SK-N-SH (cell line): ENCODE measurements at places on chromosomes 1 and 21.

GRCh38 chr1:2611031-2611501 lies 21.8 kb downstream of the MMEL1 start:
- peak; percentile 93 for DNase-seq

DNA sequence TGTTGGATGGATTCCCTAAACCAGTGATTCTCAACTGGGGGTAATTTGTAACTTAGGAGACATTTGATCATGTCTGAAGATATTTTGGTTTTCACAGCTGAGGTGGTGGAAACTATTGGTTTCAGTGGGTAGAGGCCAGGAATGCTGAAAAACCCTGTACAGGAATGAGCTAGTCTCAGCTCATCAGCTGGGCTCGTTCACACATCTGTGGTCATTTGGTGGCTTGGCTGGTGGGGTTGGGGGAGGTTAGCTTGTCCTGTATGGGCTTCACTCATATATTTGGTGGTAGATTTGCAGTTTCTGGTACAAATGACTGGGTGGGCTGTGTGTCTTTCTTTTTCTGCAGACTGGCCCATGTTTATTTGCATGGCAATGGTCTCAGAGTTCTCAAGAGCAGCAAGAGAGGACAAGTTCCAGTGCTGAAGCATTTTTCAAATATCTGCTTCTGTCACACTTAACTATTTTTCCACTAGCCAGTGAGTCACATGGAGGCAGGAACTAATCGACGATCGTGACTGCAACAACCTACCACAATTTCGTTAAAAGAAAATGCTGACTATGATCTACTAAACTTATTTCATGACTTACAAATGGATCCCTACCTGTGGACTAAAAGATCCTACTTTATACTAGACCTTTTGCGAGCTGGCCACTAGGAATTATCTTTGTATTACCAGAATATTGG lies 321.7 kb upstream of the PLXNA2 start:
- no peak for DNase-seq

GRCh38 chr1:88088481-88088880 lies 595.6 kb upstream of the PKN2 start:
- DNase-seq = no peak

DNA sequence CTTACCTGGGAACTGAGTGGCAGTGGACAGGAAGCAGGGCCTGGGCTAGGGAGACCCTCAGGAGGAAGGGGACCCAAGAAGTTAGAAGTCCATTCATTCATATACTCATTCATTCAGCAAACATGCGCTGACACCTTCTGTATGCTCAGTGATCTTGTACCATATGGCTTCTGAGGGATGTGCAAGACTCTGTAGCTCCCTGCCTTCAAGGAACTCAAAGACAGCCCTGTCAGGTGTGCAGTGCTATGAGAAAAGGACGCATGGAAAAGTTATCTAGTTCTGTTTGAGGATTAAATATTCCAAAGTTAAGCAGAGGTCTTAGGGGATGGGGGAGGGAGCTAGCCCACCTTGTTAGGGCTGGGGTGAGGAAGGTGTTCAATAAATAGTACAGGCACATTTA lies 12.5 kb downstream of the DMAP1 start:
- no peak for DNase-seq

DNA sequence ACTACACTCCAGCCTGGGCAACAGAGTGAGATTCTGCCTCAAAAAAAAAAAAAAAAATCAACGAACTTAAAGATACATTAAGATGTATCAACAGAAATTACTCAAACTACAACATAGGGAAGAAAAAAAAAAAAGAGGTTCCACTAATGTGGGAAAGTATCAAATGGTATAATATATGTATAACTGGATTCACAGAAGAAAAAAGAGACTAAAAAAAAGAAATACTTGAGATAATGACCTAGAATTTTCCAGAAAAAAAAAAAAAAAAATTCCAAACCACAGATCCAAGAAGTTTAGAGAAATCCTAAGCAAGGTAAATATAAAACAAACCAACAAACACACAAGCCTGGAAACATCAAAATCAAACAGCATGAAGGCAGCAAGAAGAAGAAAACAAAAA lies 45.5 kb downstream of the EIF4G3 start:
- no peak for DNase-seq

GRCh38 chr1:215889871-215890270 lies 322.8 kb downstream of the KCTD3 start:
- no peak for DNase-seq

DNA sequence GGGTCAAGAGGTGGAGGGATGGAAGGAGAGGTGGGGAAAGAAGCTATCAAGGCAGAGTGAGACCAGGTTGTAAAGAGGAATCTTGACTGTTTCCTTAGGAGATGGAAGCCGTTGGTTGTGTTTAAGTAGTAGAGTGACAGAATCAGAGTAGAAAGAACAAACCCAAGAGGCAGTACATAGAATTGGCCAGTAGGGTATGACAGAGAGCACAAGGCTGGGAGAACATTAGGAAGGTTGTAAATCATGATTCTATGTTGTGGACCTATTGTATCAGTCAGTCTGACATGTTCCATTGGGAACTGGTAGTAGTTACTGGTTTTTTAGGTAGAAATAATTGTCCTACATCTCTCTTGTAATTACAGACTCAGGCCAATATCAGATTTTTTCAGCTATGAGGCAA lies 486.9 kb upstream of the USP24 start:
- peak; percentile 25 for DNase-seq

GRCh38 chr21:29708401-29708800 lies 231.4 kb downstream of the GRIK1 start:
- DNase-seq = no peak

DNA sequence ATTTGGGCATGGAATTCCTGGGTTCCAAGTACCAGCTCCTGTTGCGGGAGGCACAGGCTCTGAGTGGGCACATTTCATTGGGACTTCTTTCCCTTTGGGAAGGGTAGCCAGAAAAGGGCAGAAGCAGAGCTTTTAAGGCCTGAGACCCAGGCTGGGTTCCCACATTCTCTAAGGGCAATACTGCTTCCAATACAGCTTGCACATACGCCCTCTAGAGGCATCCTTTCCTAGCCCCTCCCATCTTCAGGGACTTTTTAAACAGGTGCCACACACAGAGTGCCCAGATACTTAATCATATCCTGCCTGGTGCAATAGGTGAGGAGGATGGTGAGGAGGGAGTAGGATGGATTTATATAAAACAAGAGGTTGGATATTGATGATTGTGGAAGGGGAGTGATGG lies 5.7 kb downstream of the GPR88 start:
- no peak for DNase-seq

DNA sequence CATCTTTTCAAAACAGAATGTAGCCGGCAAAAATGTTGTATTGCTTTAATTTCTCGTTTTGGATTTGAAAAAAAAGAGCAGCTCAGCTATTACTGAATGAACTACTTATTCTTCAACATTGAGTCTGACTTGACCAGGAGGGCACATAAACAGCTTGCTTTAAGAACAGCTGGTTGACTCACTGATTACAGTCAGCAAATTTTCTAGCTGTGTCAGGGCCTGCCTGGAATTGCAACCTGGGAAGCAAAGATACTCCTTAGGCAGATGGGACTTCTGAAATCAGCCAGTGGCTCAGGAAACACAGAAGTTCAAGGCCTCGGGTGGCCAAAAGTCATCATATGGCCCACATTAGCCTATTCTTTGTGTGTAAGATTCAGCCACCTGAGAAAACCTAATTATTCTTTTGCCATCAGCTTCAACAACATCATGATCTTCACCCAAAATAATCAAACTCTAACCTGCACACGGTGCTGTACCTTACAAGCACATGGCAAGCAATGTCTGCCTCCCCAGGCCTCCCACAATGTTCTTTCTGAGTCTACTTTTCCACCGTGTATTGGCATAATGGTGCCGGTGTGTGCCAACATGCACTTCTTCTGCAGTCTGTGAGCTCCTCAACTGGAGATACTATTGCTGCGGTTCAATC lies 307.2 kb downstream of the HHIPL2 start:
- no peak for DNase-seq

GRCh38 chr1:207316141-207316540 lies 5.3 kb upstream of the CD55 start:
- DNase-seq = no peak

DNA sequence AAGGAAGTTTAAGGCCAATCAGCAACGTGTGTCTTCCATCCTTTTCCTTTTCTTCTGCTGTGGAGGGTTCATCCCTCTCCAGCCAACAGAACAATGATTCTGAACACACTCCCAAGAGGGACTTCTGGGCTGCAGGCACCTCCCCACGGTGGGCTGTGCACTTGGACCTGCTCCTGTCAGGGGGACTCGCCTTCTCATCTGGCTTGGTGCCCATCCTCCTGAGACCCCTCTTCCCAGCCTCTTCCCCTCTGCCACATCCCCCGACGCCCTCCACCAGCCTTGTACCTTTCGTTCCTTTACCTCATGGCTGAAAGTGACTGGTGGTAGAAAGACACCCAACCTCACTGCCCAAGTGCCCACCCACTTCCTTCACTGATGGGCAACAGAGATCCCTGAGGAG lies 26.0 kb upstream of the SLAMF9 start:
- no peak for DNase-seq

- DNase-seq = no peak
Observed at GRCh38 chr1:17307946-17308345, at the start of gene PADI4. TSS of gene PADI4 (plus strand) at chr1:17308197. CDS start at chr1:17308223, 26 bp downstream.

GRCh38 chr1:182173808-182174512 lies 112.4 kb upstream of the ZNF648 start:
- no peak for DNase-seq

DNA sequence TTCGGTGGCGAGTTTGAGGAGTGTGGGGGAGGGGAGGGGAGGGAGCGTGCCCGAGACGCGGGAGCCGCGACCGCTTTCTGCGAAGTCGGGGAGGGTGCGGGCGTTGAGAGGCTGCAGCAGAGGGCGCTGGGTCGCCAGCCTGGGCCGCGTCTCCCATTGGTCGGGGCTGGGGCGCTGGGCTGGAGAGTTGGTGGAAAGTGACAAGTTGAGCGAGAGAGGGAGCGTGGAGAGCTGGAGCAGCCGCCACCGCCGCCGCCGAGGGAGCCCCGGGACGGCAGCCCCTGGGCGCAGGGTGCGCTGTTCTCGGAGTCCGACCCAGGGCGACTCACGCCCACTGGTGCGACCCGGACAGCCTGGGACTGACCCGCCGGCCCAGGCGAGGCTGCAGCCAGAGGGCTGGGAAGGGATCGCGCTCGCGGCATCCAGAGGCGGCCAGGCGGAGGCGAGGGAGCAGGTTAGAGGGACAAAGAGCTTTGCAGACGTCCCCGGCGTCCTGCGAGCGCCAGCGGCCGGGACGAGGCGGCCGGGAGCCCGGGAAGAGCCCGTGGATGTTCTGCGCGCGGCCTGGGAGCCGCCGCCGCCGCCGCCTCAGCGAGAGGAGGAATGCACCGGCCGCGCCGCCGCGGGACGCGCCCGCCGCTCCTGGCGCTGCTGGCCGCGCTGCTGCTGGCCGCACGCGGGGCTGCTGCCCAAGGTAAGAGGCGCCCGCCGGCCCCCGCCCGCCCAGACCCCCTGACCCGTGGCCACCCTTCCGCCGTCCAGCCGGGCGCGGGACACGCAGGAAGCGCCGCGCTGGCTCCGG lies at the start of gene ROR1:
TSS of gene ROR1 (plus strand) at position 203 of the 802 bp plus-strand sequence.
- peak; percentile 95 for DNase-seq

GRCh38 chr1:168116327-168116799 lies 20.4 kb downstream of the GPR161 start:
- DNase-seq = no peak

GRCh38 chr1:108877348-108878159 lies 769 bp downstream of the GPSM2 start:
- DNase-seq = peak; percentile 30

- DNase-seq = no peak
Observed at GRCh38 chr1:5803851-5804250, 188.4 kb downstream of the NPHP4 start.

- DNase-seq = no peak
Observed at GRCh38 chr1:239574112-239574511, 187.7 kb downstream of the CHRM3 start.

- DNase-seq = no peak
Observed at GRCh38 chr21:44914176-44914874, 6.4 kb downstream of the ITGB2 start.

GRCh38 chr1:164623805-164624204 lies 64.8 kb downstream of the PBX1 start:
- no peak for DNase-seq

DNA sequence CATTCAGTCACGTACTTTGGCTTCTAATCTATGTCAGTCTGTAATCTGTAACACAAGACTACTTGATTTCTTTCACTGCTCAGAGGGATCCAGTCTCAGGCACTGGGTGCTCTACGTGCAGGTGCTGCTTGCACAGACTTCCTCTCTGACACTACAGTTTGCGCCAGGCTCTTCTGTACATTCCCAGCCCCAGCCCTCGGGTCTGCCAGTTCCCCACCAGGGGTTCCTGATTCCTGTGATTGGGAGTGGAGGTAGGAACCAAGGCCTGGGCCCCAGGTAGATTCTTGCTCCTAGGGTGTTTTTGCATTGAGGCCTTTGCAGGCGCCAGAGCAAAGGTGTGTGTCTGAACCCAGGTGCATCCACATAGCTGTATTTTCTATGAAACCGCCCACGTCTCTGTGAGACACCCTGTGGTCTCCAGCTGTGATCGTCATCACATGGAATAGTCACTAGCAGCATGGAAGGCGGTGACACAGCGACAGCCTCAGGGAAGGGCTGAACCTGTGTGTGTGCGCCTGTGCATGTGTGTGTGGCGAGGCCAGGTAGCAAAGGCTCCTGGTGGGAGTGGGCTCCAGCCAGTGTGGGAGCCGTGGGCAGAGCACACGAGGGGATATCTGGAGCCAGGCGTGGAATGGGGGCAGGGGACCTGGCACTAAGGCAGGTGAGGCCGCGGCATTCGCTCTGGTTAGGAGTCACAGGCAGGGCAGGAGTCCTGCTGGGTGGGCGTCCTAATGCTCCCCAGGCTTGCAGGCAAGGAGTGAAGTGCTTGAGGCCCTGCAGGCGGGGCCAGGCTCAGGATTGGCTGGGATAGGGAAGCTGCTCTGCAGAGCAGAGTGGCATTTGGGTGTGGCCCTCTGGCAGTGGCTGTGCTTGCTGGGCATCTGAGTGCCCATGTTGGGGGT lies 5.2 kb downstream of the GJC2 start:
- no peak for DNase-seq

DNA sequence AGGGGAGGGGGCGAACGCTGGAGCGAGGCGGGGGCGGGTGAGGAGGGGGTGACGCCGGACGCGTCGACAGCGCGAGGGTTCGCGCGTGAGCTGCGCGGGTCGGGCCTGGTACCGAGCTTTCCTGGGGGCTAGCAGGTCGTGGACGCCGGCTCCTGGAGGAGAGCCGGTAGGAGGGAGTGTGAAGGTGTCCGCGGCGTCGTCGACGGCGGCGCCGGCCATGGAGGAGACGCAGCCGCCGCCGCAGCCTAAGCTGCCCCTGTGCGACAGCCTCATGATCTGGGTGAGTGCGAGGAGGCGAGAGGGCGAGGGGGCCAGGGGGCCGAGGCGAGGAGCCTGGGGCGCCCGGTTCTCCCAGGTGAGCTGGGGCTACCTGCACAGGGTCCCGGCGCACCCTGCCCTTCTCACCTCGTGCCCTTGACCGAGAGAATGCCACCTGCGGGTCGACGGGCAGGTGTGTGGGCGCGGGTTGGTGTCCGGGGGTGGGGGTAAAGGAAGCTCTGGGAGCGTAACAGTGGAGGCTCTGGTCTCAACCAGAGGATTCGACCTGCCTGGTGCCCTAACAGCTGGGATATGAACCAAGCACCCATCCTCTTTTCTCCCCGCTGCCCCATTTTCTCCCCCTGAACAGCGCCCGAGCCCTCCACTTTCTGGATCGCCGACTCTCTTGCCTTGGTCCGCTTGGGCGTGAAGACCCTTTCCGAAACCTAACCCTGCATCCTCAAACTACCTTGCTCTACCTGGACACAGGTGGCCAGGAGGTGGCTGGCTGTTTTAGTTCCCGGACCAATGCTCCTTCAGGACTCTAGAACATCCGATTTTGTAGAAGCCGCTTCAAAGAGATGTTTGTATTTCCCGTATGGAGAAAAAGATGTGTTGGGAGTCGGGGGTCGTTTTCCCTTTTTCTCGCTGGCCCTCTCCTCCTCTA lies at the start of gene HOOK1:
TSS of gene HOOK1 (plus strand) at position 49 of the 925 bp plus-strand sequence. CDS start at position 218, 169 bp downstream.
- DNase-seq = no peak

GRCh38 chr21:26124896-26125295 lies 45.7 kb downstream of the APP start:
- DNase-seq = no peak
